ENCODE measurements at places on chromosomes 3 and 15.

- DNase-seq, result no peak
Measured at GRCh38 chr3:86986671-86987420, 4.1 kb downstream of the VGLL3 start.

DNA sequence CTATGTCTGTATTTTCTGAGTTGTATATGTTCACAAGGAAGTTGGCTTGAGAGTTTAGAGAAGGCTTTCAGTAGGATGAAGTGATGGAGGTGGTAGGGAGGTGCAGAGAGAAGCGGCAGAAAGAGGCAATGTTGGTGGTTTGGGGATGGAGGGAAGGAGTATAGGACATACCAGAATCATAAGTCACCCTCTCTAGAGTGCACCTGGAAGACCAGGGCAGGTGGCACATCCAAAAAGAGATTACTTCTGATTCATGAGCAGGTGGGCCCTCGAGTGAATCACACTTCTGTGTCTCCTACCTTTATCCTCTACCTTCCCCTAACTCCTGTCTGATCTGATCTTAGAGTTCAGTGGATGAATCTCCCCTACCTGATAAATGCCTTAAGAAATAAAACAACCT is 41.8 kb upstream of the MRPL3 start:
- no peak for DNase-seq

DNA sequence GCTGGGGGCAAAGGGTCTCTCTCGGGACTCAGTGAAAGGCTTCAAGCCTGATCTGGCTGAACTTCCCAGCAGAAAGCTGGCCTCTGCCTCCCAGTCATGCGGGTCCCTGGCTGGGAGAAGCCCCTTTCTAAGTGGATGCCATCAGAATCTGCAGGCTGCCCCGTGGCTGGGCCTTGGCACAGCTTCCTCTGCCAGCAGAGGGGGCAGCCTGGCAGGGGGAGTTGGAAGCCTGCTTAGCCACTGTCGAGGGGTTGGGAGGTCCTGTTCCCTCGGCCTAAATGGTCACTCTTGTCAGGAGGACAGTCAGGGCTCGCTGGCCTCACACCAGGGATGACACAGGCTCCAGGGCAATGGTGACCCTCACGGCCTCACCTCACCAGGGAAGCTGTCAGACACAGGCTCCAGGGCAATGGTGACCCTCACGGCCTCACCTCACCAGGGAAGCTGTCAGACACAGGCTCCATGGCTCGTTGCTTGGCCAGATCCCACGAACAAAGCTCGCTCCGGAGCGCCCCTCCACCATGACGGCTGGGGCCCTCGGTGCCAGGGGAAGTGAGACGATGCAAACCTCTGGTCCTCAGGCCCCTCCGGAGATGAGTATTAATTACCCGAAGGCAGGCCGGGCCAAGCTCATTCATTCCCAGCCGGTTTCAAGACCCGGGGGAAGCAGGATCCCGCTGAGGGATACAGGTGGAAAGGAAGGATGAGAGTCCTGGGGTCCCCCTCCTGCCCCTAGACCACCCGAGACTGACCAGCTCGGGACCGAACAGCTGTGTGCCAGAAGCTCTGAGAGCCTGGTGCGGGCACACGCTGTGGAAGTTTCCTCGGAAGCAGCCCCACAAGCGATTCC is 151.0 kb downstream of the CHSY1 start:
- no peak for DNase-seq

DNA sequence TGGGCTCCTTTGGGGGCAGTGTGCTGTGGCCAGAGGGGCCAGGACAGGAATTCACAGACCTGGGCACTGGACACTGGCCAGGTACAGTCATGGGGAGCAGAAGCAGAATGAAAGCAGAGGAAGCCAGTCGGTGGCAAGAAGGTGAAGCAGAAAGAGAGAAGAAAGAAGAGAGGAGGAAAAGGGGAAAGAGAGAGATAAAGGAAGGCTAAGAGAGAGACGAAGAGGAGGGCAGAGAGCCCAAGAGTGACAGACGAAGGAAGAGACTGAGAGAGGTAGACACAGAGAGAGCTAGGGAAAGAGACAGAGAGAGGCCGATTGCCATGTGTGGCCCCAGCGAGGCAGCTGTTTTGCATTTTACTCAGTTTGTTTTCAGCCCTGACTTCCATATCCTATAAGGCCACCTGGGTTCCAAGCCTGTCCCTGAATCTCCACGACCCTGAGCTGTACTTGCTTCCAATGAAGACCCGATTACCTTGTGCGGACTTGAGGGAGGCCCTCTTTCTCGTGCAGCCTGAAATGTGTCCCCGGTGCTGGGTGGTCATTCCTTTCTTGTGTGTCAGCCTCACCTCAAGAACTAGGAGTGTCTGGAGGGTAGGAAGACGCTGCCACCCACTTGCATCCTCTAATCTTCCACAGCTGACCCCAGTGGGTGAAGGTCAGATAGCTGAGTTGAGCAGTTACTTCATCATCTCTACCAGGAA is 73.9 kb downstream of the LSM3 start:
- DNase-seq, result no peak

GRCh38 chr15:55823699-55824340 is 80.9 kb upstream of the PRTG start:
- DNase-seq, result no peak

GRCh38 chr3:96192966-96193550 is 621.3 kb upstream of the EPHA6 start:
- DNase-seq, result no peak

DNA sequence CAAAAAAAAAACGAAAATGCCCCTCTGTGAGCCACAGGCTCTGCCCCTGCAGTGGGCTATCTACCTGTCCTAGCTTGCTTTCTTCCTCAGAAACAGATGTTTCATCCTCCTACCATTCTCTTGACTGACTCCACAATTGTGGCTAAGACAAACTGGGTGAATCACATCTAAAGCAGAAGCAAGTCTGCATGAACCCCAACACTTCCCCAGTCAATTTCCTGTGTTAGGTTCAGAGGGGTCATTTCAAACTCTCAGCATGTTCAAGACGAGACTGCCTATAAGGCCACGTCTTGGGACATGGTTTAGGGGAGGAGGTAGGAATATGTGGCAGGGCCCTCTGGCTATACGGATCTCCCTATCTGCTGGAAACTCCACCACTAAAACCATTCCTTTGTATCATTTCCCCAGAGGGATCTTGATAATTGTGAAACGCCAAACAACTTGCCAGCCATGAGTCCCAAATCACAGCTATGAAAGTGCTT is 28.6 kb upstream of the ANKDD1A start:
- no peak for DNase-seq

- DNase-seq, result no peak
Measured at GRCh38 chr15:25954398-25954797, 91.3 kb upstream of the ATP10A start.

- no peak for DNase-seq
Measured at GRCh38 chr15:58498821-58499580, 67.2 kb downstream of the LIPC start.

DNA sequence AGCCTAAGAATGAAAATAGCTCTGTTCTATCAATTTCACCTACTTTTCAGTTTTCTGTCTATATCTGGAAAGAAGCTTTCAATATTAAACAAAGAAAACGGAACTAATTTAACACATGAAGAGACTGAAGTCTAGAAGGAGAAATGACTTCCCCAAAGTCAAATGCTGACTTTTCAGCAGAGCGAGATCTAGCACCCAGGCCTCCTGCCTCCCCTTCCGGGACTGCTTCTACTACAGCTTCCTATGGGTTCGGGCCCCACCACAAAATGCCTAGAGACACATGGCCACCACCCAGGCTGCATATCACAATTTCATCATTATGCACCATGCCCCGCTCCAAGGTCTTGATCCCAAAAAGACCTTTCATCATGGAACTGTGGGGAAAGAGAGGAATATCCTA is 104.5 kb downstream of the SST start:
- DNase-seq, result no peak

DNA sequence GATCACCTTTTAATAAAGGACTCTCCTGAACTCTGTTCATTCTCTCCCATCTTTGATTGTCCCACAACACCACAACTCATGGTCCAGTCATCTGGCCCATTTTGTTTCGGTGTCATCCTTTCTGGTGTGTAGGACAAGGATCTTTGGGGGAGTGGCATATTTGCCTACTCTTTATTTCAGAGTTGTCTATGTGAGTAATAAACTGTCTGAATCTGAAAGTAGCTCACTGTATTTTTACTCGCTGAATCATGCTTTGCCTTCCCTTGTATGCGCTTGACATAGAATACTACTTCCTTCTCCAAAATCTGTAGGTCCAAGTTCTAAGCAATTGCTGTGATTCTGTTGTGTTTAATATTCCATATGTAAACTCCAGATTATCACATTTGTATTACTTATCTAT is 29.9 kb upstream of the NOX5 start:
- DNase-seq, result no peak

DNA sequence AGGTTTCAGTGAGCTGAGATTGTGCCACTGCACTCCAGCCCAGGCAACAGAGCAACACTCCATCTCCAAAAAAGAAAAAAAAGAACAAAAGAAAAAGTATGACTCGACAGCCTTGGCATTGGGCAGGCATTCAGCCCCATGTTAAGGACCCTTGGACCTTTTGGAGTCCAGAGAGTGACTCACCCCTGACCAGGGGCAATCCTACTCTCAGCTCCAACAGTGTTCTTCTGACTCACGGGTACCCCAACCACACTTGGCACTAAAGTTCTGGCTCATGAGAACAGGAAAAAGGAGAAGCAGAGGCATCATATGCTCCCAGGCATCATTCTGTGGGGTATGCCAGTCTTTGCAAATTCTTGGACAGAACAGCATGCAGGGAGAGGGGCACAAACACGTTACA is 252.4 kb upstream of the HES1 start:
- DNase-seq, result no peak

DNA sequence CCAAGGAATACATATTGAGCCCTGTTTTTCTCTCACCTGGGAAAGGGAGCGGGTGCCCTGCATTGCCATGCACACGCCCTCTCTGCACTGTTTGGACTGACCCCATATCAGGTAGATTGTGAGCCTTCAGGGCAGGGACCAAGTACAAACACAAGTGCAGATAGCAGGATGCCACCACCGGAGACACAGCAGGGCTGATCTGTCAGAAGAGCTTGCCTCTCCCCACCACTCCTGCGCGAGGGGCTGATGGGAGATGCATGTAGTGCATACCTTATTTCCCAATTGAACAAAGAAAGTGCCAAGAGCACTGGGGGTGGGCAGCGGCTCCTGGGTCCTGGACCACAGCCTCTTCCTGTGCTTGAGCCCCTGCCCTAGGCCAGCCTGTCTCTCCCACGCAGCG is 9.0 kb upstream of the SLCO2A1 start:
- no peak for DNase-seq

GRCh38 chr15:34732430-34732829 is 22.4 kb downstream of the GJD2 start:
- DNase-seq, result no peak

GRCh38 chr3:143081844-143082778 is 37.5 kb upstream of the CHST2 start:
- no peak for DNase-seq

DNA sequence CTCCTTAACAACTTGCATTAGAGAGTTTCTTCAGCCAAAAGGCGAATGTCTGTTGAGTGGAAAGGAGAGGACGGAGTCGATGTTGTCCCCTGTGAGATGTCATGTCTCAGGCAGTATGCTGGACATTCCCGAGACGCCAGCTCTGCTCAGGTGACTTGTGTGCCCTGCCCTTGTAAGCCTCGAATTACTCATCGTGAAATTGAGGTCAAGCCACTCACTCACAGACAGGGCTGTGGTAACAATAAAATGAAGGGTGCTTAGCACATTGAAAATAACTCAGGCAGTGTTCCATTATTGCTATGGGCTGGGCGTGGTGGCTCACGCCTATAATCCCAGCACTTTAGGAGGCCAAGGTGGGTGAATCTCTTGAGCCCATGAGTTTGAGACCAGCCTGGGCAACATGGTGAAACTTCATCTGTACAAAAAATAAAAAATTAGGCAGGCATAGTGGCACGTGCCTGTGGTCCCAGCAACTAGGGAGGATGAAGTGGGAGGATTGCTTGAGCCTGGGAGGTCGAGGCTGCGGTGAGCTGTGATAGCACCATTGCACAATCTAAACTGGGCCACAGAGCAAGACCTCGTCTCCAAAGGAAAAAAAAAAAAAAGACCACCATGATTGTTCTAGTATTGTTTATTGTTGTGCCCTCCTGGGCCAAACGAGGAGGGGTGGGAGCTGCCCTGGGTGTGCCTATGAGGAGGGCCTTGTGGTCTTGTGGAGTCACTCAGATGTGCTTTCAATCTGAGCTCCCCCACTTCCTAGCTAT is 214.4 kb downstream of the THSD4 start:
- DNase-seq, result no peak

DNA sequence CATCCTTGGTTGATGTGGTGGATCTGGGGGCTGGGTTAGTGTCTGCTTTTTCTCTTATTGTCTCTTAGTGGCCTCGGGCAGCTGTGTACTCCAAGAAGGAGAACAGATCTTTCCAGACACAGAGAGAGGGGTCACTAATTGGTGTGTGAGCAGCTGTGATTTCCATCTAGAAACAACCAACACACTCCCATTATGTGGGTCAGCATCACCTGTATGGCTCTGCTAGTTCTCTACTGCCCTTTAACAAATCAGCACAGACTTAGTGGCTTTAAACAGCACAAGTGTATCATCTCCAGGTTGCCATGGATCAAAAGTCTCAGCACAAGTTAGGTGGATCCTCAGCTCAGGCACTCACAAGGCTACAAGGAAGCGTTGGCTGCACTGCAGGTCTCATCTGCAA is 156.8 kb downstream of the LRTM1 start:
- DNase-seq, result no peak

GRCh38 chr3:4992118-4992517 is 12.9 kb downstream of the BHLHE40 start:
- no peak for DNase-seq

- no peak for DNase-seq
Measured at GRCh38 chr15:65466901-65467300, 44.2 kb upstream of the IGDCC4 start.

- DNase-seq, result no peak
Measured at GRCh38 chr15:84988909-84989644, 7.4 kb downstream of the PDE8A start.

GRCh38 chr15:92611995-92612745 is 43.4 kb downstream of the FAM174B start:
- no peak for DNase-seq

GRCh38 chr15:76343313-76343996 is 6.9 kb downstream of the ISL2 start:
- no peak for DNase-seq

GRCh38 chr15:98905963-98906711 is 101.5 kb downstream of the PGPEP1L start:
- DNase-seq, result no peak

- DNase-seq, result no peak
Measured at GRCh38 chr15:50415752-50416404, 8.3 kb upstream of the USP8 start.

GRCh38 chr3:3216401-3216800 is 36.9 kb upstream of the CRBN start:
- DNase-seq, result no peak

- no peak for DNase-seq
Measured at GRCh38 chr15:68312701-68313204, 35.2 kb downstream of the FEM1B start.
